ENCODE measurements at places on chromosomes 13 and 19.
A peak's percentile ranks its signal among the peaks of the same experiment; 100 is the strongest.

DNA sequence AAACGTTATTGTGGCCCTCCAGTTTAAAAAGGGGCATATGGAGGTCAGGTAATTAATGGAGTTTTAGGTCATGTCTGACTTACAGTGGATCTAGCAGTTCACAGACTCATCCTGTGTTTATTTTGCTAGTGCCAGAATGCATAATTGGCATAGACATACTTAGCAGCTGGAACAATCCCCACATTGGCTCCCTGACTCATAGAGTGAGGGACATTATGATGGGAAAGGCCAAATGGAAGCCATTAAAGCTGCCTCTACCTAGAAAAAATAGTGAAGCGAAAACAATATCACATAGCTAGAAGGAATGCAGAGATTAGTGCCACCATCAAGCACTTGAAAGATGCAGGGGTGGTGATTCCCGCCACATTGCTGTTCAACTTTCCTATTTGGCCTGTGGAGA is 610.7 kb downstream of the SLITRK5 start:
- DNase-seq = no peak

- no peak for DNase-seq
Measured at GRCh38 chr13:79682164-79682563, 201.2 kb downstream of the NDFIP2 start.

GRCh38 chr13:23668562-23668961 is 98.3 kb downstream of the TNFRSF19 start:
- DNase-seq = no peak

DNA sequence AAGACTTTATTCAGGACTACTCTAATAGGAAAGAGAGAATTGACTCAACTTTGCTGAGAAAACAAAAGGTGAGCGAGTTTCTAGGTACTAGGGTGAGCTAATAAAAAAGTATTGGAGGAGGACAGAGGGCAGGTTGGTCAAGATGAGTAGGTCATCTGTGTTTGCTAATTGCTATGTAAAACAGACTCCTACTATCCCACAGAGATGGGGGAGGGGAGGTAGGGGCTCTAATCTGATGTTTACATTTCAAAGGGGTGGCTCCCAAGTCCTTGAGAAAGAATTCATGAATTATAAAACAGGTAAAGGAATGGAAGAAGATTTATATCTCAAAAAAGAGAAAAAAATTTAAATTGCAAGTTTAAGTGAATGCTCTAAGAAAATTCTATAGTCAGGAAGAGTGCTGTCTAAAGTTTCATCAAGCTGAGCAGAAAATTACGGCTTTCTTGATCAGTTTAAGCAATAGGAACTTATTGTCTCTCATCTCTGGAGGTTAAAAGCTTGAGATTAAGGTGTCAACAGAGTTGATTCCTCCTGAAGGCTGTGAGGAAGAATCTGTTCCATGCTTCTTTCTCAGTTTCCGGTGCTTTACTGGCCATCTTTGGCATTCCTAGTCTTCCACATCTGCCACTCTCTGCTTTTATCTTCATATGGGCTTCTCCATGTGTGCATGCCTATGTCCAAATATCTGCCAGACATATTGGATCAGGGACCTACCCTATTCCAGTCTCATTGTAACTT is 790.3 kb downstream of the SLITRK5 start:
- DNase-seq = no peak

- no peak for DNase-seq
Measured at GRCh38 chr13:86976521-86977324, 694.4 kb upstream of the SLITRK5 start.

GRCh38 chr19:20999731-21000352 is 20.6 kb upstream of the ZNF430 start:
- DNase-seq = peak; percentile 45

GRCh38 chr19:10846500-10847202 is 1.6 kb upstream of the C19orf38 start:
- no peak for DNase-seq

- no peak for DNase-seq
Measured at GRCh38 chr19:29568036-29569025, 37.8 kb upstream of the POP4 start.

- no peak for DNase-seq
Measured at GRCh38 chr13:98476106-98476505, 100.8 kb downstream of the STK24 start.

GRCh38 chr19:55526216-55527196 is 10.4 kb downstream of the SBK2 start:
- DNase-seq = no peak

- no peak for DNase-seq
Measured at GRCh38 chr19:43599635-43600295, 3.4 kb downstream of the ZNF576 start.

DNA sequence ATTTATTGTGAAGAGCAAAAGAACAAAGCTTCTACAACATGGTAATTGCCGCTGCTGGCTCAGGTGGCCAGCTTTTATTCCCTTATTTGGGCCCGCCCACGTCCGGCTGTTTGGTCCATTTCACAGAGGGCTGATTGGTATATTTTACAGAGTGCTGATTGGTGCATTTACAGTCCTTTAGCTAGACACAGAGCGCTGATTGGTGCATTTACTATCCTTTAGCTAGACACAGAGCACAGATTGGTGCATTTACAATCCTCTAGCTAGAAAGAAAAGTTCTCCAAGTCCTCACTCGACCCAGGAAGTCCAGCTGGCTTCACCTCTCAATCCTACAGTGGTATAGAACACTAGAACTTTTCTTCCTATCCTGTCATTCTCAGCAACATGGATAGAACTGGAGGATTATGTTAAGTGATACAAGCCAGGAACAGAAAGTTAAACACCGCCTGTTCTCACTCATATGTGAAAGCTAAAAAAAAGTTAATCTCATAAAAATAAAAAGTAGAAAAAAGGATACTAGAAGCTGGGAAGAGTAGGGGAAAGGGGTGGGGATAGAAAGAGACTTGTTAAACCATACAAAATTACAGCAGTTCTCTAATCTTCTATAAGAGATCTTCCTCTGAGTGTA is 33.6 kb upstream of the FARP1 start:
- DNase-seq = no peak
